AG04449 (cell line): ENCODE measurements at places on chromosomes 6 and 20.

DNA sequence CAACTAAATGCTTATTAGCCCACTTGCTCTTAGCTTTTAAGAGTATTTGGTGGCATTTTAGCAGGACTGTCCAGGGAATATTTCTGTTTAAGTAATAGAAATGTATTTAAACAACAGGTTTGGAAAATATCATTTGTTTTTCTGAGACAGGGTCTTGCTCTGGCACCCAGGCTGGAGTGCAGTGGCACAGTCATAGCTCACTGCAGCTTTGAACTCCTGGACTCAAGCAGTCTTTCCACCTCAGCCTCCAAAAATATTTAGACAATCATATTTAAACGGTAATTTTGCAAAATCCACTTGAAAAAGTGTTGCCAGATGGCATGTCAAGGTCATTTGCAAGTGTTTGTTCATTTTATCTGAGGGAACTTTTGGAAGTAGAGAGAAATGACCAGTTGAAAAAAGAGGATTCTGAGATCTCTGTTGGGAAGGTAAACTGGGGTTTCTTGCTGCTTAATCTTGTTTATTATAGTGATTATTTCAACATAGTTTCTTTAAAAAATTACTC lies 25.0 kb downstream of the AKAP7 start:
- no peak for DNase-seq

- DNase-seq, result no peak
These were observed 2.1 kb downstream of the FKBP1C start for GRCh38 chr6:63213325-63213724.

- DNase-seq, result no peak
These were observed 273.3 kb upstream of the IRAK1BP1 start for GRCh38 chr6:78593898-78594667.

- DNase-seq, result no peak
These were observed 274.8 kb upstream of the SYNCRIP start for GRCh38 chr6:85917522-85917921.

DNA sequence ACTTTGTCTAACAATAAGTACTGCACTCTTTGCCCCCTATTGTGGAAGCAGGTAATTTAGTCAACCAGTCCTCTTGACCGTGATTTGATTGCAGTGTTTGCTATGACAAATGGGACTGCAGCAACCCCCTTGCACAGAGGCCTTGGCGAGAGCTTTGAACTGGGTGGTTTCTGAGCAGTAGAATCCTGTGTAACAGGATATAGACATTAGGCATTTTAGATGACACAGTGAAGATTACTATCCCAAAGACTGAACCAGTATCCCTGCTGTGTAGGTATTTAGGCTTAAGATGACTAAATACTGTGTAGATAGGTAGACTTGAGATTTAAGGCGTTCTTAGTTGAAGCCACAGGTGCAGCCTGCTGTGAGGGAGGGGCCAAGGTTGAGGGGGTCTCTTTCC lies 9.9 kb downstream of the DNMT3B start:
- DNase-seq, result no peak

DNA sequence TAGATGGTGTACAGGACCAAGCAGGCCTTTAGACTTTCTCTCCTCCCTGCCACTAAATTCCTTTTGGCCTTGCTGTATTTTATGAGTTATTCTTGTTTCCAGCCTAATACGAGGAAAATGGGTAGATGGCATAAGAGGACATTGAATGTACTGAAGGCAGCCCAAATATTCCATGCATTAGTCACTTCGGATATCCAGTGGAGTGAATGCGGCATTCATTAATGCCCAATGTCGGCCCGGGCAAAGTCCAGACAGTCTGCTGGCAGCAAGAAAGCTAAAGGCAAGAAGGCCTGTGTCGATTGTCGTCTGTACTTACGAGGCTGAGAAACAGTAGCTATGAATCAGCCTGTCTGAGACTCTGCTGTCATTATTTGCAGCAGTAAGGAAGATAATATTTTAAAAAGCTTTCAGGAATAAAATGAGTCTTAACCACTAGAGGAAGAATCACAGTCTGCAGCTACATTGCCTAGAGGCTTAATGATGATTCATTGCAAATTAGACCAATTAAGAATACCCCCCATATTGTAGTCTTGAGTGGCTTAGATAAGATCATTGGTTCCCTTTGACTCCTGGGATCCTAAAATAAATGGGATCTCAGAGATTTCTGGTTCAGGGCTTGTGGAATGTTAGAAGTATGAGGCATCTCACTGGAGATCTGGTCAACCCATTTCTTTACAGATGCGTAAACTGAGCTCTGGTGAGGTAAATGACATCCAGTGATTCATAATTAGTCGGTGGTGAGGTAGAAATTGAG lies 534.1 kb upstream of the JAG1 start:
- DNase-seq, result no peak

GRCh38 chr20:44651684-44652423 lies at the start of gene ADA:
ADA (minus strand) TSS chr20:44651699; CDS start chr20:44651607, 92 bp downstream.
- DNase-seq, result no peak
